ENCODE measurements at places on chromosomes 6 and 20.
A peak's percentile ranks its signal among the peaks of the same experiment; 100 is the strongest.

- DNase-seq: no peak
These were observed 6.9 kb upstream of the C20orf203 start for GRCh38 chr20:32680544-32681174.

DNA sequence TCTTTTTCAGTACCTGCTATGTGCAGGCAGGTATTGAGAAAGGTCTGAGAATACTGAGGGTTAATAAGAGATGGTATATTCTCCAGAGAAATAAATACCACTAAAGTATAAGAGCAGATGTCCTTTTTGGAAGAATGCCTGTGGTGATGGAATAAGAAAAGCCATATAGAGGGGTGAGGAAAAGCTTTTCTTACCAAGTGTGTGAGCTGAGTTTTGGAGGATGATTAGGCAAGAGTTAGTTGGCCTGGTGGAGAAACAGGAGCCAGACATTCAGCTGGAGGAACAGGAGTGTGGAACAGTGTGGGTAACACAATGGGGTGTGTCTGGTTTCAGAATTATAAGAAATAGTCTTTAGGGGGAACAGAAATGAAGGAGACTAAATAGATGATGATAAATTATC lies 19.9 kb downstream of the ZNF451 start:
- DNase-seq: no peak

DNA sequence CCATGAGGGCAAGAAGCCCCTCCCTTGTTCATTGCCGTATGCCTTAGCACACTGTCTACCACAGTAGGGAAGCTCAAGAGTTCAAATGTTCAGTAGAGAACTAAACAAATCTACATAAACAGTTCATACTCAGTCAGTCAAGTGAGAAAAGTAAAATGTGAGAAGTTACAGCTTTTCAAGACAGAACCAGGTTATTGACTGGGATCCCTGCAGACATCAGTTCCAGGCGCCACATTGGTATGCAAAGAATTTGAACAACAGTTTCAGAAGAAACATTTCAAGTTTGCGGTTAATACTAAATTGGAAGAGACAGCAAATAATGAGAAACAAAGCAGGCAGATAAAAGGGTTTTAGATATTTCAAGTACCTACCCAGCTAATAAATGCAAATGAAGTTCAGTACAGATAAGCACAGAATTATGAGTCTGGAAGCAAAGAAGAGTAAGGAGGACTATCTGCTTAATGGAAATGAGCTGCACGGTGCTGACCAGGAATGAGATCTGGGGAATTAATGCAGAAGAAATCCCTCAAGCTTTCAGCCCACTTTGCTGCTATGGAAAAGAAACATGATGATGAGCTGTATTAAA lies 246.2 kb downstream of the HACE1 start:
- DNase-seq: no peak

DNA sequence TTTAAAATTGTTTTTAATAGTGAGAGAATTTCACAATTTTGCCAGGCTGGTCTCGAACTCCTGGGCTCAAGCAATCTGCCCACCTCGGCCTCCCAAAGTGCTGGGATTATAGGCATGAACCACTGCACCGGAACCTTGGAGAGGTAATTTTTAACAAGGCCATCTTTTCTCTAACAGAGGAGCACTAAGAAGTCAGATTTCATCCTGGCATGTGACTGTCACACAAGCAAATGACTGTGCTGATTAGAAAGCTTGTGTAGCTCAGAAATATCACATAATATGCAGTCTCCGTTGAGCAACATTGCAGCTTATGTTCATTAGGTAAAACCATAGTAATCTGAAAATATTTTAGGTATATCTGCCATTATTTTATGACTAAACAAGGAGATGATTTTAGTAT lies 156.0 kb downstream of the CCDC170 start:
- no peak for DNase-seq

GRCh38 chr6:44229376-44230033 lies 6.1 kb downstream of the SLC29A1 start:
- no peak for DNase-seq

DNA sequence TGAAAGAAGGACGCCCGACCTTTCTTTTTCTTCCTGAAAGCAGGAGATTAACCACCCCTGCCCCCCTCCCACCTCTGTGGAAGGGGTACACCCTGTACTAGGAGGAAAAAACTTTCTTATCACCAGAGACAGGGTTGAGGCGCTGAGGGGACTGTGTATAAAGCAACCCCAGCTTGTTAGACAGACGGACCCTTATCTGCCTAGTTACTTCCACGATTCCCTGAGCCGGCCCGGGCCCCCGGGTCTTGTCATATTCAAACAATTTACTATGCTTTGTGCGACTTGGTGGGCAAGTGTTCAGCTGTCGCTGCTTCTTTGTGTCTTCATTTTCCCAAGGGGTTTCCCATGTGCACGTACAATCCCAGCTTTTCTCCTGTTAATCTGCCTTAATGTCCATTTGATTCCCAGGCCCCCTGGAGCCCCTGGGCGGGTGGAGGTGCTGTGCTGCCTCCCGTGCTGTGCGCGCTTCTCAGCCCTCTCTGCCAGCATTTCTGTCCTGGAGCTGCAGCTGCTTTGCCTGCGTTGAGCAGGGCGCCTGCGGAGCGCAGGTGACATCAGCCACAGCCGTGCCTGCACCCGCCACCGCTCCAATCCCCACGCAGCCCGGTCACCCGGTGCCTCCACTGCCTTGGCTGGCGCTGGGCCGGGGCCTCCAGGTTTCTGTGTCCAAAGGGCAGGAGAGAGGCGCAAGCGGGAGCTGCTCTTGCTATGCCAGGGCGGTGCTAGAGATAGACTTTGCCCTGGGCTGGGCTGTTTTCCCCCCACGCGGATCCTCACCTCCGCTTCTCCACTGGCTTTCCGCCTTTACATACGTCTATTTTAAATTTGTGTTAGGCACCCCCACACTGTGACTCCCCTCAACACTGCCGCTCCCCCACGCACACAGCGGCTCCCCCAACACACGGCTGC lies 96.2 kb downstream of the TTLL2 start:
- no peak for DNase-seq

DNA sequence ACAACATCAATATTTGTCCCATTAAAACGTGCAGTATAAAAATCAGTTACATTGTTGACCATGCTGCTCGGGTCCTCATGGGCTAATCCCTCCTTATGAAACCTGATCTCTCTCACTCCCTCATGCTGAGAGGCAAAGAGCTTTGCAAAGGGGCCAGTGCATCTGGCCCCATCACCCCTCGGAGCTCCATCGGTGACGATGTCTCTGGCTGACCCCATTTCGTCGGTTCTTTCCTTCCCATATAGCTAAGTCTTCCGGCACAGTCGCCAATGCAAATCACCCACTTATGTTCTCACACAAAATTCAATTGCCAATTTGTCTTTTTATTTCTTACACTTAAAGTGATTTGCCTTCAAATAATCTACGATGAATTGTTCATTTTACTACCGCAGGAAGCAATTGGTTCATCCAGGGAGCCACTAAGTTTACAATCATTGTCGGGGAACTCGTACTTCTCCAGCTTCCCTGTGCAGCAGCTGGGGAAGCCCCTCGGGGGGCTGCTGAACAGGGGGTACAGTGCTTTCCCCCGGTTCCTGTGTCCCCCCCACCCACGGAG lies 199.8 kb upstream of the CDH4 start:
- no peak for DNase-seq

DNA sequence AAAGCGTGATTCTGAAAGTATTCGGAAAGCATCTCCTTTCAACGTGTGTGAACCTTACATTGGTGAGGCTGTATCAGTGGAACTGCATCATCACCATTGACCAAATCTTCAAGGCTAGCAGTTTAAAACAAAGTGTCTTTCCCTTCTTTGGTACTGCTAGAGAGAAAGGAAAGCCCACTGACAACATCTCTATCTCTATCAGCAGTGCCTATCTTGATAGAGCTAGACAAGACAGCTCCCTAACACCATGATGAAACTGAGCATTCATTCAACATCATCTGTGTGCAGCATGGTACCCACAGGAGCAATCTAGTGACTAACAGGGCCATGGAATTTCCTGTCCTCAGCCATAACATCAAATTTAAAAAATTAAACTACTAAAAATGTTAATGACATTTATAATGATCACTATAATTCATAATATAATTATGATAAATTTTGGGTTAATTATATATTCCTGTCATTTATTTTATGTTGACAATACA lies 31.5 kb upstream of the EDN1 start:
- no peak for DNase-seq

DNA sequence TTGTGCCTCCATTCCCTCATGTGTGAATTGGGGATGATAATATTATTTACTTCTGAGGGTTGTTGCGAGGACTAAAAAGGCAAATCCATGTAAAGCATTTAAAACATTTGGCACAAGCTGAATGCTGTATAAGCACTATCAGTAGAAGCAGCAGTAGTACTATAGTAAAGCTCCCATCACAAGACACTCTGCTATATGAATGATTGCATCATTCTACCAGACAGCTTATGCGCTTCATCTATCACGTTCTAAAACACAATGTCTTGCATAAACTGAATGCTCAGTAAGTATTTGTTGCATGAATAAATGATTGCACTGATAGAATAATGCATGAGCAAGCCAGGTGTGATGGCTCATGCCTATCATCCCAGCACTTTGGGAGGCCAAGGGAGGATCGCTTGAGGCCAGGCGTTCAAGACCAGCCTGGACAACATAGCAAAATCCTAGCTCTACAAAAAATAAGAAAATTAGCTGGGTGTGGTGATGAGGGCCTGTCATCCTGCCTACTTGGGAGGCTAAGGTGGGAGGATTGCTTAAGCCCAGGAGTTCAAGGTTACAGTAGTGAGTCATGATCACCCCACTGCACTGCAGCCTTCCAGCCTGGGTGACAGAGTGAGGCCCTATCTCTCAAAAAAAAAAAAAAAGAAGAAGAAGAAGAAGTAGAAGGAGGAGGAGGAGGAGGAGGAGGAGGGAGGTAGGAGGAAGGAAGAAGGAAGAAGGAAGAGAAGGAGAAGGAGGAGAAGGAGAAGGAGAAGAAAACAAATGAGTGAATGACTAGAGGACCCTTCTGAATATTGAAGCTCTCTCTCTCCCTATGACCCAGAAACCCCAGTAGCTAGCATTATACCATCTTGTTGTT lies 50.0 kb upstream of the FOXO3 start:
- no peak for DNase-seq

DNA sequence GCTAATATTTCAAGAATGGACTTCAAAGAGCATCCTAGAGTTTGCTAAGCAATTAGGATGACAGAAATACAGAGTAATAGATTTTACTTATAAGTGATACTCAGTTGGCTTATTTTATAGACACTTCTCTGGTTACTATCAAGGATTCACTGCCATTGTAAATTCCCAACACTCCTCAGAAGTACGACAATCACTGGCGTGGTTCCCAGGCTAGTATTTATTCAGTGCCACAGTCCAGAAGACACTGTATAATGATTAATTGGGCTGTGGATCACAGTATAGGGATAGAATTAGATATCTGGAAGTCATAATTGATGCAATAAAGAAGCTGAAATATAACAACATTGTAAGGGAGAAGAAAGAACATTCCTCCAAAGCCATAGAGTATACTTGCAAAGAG lies 15.7 kb downstream of the MANEA start:
- DNase-seq: no peak

GRCh38 chr20:5078399-5078958 lies 41.3 kb downstream of the PCNA start:
- DNase-seq: peak; percentile 49

DNA sequence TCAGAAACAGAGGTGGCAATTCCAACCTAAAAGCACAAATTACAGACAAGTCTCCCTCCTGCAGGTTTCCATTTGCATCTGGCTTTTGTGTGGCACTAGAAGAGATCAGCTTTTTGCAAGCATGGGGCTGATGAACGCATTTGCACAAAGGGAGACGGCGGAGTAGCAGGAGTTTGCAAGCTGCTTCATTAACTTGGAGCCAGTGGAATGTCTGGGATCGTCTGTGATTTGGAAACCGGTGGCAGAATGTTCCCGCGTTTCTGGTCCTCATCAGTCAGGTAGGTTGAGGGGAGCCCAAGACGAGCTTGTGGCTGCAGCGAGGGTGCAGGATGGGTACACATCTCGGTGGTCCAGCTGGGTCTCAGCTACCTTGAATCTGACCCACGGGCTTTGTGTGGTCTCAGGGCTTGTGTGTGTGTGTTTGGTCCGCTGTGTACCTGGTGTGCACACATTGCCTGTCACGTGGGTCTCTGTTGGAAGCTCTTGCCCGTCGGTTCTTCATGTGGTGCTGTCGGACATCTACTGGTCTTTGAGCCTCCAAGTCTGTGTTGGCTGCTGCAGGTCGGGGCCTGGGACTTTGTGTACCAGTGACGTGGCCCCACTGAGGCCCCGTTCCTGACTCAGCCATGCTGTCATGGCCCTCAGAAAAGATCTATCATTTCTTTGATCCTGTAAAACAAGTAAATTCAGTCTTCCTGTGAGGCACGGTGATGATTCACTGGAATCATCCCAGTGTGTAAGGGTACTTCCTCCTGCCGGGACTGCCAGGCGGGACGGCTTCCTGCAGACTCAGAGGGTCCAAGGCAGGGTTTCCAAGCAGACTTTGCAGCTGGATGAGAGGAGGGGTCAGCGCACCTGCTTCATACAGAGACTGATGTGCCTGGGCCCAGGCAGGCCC lies 12.4 kb upstream of the MYT1 start:
- no peak for DNase-seq

DNA sequence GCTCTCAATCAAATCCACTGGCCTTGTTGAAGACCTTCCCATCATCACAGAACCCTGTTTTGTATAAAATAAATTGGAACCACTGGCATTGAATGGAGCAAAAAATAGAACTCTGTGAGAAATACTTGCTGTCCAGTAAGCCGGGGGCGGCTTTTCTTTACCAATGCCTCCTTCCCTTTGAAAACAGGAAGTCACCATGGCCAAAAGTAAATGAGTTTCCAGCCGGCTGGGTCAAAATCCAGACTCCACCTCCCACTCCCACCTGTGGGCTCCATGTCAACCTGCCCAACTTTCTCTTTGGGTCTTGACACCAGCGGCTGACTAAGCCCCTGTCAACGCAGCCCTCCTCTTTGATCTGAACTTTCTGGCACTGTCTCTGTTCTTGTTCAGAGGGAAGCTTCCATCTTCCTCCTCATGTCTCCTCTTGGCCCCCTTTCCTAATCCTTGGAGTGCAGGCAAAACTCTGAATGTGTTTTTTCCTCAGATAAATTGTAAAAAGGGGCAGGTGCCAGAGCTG lies 95.2 kb downstream of the TFAP2C start:
- DNase-seq: no peak

- no peak for DNase-seq
These were observed 142.8 kb downstream of the SMOC2 start for GRCh38 chr6:168583821-168584220.

- DNase-seq: no peak
These were observed 151.0 kb downstream of the SCML4 start for GRCh38 chr6:107673076-107673494.

GRCh38 chr20:46414608-46415007 lies 8.2 kb upstream of the ELMO2 start:
- DNase-seq: no peak

GRCh38 chr6:72825315-72825911 lies 203.5 kb downstream of the KCNQ5 start:
- DNase-seq: no peak

- DNase-seq: no peak
These were observed 27.7 kb downstream of the SRPK1 start for GRCh38 chr6:35893246-35893645.

GRCh38 chr20:23670361-23670760 lies 18.5 kb downstream of the CST4 start:
- DNase-seq: no peak

- no peak for DNase-seq
These were observed 85.8 kb downstream of the BCAS1 start for GRCh38 chr20:53984356-53985149.
